ENCODE measurements at places on chromosomes 1 and 21.

- DNase-seq, result no peak
Observed at GRCh38 chr1:173775578-173776226, 48.8 kb upstream of the DARS2 start.

- no peak for DNase-seq
Observed at GRCh38 chr1:7300893-7301663, 470.0 kb upstream of the VAMP3 start.

- no peak for DNase-seq
Observed at GRCh38 chr21:18007121-18007520, 188.0 kb upstream of the C21orf91 start.

DNA sequence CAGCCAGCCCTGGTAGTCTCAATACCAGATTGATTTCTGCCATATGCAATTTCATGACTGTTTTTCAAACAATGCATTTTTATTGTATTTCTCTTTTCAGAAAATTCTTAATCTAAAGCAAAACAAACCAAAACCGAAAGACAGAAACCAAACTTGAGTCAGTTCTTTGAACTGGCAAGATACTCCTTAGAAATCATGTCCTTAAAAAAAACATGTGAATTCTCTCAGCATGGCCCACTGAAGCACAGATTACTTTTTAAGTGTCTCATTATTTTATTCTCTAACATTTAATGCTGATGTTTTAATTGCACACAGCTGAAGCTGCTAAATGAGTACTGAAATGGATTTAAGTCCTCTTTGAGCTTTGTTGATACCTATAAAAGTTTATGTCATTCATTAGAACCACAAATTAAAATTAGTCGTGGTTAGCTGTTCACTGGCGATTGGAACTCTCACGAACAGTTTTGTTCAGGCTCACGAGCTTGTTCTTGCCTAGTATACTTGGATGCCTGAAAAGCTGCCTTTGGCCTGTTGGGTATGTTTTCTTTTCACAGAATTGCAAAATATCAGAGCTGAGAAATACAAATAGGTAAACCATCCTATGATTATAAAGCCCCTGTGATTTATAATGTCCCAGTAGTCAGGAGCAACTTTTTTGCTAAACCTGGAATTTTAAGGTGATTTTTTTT, 87.5 kb downstream of the CAMTA1 start:
- no peak for DNase-seq

DNA sequence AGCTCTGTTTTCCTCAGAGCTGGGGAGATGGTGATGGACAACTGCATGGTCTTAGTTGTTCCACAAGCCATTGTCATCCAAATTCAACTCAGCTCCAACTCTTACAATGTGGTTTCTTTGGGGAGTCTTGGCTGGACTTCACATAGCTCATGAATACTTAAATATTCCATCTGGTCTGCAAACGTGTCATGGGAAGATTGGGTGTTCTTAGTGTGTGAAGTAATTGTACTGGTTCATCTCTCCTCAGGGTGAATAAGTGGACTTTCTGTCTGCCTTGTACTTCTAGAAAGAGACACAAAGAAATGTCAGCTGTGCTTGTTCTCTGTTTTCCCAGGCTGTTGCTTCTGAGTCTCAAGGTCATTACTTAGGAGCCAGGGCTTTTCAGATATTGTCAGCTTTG, 106.6 kb downstream of the VPS13D start:
- DNase-seq, result peak; percentile 25

- DNase-seq, result no peak
Observed at GRCh38 chr1:46081619-46082018, 50.8 kb downstream of the PIK3R3 start.

- peak; percentile 73 for DNase-seq
Observed at GRCh38 chr1:108747171-108747850, 837 bp downstream of the STXBP3 start.

GRCh38 chr1:198633675-198634121, 5.1 kb upstream of the PTPRC start:
- no peak for DNase-seq

DNA sequence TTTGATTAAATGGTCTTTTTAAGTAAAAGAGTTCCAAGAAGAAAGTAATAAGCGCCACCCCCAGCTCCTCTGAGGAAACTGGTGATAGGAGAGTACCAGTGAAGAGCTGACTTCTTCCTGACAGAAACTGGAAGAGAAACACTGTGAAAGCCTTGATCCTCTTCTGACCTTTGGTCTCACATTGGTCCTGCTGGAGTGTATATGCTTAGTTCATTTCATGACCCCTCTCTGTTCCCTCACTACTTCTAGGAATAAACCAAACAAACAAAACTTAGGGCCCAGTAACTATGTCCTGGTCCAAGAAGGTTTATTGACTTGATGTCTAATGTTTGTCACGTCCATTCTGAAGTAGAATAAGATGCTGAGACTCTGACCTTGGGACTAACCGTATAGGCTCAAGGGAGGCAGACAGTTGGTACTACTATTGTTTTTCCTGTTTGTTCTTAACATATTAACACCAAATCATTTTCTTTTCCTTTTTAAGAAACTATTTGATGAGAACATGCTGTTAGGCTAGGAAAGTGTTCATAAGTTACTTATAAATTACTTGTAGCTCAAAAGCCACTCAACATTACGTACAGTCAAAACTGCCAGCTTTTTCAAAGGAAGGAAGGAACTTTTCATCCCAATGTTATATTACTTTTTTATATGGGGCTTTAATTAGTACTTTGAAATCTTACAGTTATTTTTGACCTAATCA, 57.9 kb downstream of the MIER1 start:
- no peak for DNase-seq

GRCh38 chr1:27000090-27000816, 6.8 kb downstream of the TRNP1 start:
- no peak for DNase-seq

- DNase-seq, result peak; percentile 29
Observed at GRCh38 chr1:201686714-201687455, 142.1 kb upstream of the IPO9 start.

DNA sequence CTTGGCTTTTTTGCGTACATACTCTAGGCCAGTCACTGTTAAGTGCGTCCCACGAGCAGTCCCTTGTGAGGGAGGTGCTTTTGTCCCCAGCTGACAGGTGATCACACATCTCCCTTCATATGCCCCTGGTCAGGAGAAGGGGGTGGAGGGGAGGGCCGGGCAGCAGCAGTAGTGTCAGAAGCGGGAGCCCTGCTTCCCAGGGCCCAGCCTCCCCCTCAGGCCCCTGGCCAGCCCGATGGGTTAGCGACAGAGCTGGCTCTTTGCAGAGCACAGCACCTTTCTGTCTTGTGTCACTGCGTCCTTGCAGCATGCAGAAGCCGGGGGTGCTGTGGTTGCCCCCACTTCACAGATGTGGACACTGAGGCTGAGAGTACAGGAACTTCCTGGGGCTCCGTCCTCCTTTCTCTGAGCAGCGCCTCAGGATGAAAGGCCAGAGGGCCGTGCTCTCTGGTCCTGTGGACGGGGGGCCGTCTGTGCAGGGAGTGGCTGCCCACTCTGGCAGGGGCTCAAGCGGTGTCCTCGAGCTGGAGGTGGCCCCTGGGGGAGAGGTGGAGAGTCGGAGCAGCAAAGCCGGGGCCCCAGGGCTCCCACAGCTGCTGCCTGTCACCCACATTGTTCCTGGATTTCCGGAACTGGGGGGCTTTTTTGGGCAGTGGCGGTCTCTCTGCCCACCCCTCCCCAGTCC, 5.9 kb downstream of the TMEM201 start:
- no peak for DNase-seq

GRCh38 chr1:81607924-81608323, 192.8 kb upstream of the ADGRL2 start:
- DNase-seq, result no peak

DNA sequence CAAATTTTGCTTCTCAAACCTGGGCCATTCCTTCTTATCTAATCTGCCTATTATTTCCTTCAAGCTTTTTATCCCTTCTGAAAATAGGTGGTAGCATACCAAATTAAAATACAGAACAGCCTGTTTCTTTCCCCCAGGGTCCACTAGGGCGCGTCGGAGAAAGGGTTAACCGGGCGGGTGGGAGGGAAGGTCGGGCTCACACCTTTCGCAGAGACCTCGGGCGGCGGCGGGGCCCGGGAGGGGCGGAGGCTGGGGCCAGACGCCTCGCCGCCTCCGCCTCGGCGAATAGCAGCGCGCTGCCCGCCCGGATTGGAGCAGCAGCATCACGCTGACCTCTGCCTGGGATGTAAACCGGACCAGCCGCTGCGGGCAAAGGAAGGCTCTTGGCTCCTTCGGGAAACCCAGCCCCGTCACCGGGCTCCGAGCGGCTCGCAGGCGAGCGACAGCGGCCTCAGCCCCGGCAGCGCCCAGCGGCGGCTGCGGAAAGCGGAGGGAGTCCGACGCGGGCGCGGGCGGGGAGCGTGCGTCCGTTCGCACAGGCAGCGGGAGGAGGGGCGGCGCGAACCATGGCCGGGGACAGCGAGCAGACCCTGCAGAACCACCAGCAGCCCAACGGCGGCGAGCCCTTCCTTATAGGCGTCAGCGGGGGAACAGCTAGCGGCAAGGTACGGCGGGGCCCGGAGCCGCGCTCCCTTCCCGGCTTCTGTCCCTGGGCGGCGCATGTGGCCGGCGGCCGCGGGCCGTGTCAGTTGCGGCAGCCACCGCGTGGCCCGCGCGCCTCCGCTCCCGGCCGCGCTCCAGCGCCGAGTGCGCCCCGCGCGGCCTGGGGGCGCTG, at the start of gene UCK2:
UCK2 (plus strand) TSS at position 347 of the 835 bp plus-strand sequence; CDS start at position 567, 220 bp downstream.
- DNase-seq, result peak; percentile 93

DNA sequence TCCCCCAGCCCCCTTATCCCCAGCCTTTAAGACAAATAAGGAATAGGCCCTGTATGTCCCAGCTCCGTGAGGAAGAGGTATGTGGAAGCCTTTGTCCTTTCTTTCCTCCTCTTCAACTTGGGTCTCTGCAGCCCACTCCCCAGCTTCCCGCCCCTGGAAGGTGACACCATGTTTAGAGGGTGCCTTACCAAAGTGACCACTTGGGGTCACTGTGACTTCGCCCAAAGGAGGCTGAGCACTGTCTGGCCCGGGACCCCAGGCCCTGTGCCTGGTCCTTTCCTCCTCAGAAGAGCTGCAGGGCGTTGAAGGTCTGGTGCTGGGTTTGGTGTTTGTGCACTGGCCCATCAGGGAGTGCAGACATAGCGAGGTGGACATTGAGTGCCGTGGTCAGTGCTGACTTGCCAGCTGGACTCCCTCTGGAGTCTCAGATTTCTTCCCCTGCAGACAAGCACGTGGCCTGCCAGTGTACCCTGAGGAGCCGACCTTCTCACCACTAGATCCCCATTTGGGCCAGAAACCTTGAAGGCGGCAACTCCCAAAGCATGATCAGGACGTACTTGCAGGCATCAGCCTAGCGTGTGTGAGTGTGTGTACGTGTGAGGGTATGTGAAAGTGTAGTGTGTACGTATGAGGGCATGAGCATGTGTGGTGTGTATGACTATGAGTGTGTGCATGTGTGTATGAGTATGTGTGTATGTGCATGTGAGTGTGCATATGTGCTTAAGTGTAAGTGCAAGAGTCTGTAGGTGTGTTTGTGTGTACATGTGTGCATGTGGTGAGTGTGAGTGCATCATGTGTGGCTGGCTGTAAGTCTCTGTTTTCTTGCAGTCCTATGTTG, 181.4 kb upstream of the KIAA0040 start:
- peak; percentile 83 for DNase-seq

DNA sequence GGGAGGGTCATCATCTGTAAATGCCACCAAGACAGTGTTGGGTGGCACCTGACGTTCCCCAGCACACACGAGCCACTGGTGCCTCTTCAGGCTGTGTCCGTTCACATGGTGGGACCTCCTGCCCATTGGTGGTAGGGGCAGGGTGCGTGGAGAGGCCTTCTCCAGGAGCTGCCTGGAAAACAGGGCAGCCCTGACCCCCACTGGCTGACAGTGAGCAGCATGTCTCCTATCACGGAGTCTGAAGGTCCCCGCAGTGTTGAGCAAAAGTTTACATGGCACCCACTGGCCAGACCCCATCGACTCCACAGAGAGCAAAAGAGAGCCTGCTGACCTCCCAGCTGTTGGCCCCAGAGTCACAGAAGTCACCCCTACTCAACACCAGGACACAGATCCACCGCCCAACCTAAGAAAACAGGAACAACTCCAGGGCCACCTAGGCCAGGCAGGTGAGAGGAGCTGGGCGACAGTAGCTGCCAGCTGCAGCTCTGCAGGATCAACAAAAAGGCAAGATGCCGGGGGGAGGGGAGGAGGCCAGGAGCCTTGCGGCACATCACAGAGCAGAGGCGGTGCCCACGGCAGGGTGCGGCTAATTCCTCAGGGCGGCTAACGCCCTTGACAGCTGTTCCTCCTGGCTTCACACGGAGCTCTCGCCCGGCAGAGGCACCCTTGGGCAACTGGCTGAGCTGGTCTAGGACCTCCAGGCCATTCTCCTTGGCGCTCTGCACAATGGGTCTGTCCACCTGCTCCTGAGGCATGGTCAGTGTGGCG, 14.4 kb upstream of the IFI6 start:
- peak; percentile 38 for DNase-seq

DNA sequence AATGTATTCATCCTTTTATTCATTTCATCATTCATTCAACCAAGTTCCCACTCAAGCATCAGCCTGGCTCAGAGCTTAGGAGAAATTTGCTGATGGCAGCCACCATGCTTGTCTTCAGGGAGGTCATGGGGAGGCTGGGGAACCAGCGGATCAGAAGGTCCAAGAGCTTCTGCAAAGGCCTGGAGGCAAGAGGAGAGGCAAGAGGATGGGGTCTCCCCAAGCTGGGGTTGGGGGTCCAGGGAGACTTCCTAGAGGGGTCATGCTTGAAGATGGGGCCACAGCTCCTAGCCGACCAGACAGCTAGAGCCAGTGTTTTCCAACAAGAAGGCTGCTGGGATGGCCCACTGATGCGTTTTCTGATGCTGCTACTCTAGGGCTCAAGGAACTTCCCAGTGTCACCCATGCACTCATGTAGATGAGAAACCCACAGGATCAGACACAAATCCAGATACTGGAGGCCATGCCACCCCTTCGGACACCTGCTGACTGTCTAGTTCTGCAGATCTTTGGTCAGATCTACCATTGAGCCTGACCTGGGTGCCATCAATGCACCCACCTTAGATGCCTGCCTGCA, 315.2 kb downstream of the AJAP1 start:
- DNase-seq, result no peak

DNA sequence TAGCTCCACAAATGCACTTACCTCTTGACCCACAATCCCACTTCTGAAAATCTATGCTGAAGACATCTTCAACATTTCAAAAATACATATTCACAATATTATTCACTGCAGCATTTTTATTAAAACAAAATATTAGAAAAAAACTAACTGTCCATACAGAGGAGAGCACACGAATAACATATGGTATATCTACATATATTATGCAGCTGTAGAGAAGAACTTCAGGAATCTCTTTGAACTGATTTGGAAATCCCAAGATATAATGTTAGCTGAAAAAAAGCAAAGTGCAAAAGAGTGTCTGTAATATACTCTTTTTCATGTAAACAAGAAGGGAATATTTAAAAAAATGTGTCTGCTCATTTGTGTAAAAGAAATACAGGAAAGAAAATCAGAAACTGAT, 11.5 kb downstream of the IPO9 start:
- no peak for DNase-seq

- no peak for DNase-seq
Observed at GRCh38 chr1:199157494-199157893, 518.7 kb downstream of the PTPRC start.

GRCh38 chr1:225460021-225460736, 32.3 kb upstream of the LBR start:
- DNase-seq, result no peak

Measured in neural progenitor cell (in vitro differentiated cells).